ENCODE measurements at places on chromosomes 7 and 10.

- peak; percentile 26 for DNase-seq
Measured at GRCh38 chr10:34816501-34817002, 1.5 kb upstream of the PARD3 start.

DNA sequence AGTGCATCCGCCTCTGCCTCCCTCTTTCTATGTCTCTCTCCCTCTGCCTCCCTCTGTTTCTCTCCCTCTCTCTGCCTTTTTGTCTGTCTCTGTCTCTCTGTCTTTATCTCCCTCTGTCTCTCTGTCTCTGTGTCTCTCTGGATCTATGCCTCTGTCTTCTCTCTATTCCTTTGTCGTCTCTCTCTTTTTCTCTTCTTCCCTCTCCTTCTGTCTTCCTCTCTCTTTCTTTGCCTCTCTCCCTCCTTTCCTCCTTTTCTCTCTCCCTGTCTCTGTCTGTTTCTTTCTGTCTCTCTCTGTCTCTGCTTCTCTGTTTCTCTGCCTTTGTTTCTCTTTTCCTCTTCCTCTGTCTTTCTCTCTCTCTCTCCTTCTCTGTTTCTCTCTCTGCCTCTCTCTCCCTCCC, 678.8 kb upstream of the NRP1 start:
- no peak for DNase-seq

DNA sequence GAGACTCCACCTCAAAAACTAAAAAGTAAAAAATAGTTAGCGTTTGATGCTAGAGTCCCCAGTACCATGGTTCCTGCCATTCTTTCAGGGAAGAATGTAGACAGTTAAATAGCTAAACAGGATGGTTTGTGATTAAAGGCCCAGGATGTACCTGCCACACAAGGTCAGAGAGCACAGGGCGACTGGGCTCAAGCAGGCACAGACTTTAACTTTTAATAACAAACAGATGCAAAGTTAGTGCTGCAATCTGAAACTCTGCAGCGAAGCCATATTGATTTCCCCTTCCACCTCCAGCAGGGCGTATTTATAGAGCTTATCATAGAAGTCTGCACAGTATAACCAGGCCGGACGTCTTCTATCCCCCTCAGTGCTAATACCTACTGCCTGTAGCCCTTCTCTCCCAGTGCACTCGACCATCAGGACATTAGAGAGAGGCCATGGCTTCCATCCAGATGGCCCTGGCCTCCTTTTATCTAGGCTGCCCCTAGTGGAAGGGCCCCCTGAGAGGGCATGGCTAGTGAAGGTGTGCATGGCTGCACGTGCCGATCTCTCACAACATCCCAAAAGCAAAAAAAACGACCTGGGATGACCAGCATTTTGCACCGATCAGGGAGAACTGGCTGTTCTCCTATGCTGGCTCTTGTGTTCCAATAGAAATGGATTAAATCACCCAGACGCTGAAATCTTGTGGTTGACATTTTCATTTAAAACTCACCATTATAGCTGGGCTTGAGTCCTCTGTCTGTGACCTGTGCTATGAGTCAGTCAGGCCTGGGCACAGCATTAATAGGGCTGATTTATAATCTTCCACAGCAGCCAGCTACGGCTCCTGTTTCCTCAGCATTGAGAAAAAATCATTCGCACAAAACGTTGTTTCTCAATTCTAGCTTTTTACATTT, 7.6 kb upstream of the BAG3 start:
- no peak for DNase-seq

DNA sequence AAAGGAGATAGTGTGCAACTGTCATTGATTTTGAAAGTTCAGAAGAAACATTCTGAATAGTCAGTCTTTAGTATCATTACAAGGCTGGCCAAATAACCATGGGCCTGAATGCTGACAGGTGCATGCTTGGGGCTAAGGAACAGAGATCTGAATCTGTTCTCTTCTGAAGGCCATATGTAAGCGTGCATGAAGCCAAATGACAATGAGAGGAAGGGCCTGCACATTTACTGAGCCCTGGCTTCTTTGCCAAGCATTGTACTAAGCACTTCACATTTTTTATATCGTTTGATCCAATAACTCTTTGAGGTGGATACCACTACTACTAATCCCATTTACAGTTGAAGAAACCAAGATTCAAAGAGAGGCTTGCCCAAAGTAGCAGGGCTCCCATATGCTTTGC, 22.5 kb upstream of the TIAL1 start:
- no peak for DNase-seq

- no peak for DNase-seq
Measured at GRCh38 chr10:95469676-95470075, 91.5 kb downstream of the SORBS1 start.

- no peak for DNase-seq
Measured at GRCh38 chr10:70761727-70762350, 23.3 kb downstream of the TBATA start.
